ENCODE measurements at places on chromosomes 13 and 19.

- no peak for DNase-seq
Measured at GRCh38 chr13:95503662-95504061, 48.9 kb upstream of the CLDN10 start.

DNA sequence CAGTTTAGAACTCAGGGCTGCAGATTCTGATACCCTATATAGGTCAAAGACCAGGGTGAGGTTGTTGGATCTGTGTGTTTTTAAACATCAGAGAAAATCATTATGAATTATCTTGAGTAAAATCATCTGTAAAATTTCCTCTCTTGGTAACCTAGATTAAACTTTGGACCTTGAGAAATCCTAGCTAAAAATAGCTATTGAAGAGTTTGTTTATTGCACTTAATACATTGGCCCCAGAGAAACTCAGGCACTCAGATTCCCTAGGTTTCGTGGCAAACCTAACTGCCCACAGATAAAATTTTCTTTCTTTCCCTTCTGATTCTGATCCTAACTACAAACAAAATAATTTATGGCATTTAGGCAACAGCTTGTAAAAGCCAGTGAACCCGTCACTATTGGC is 102.3 kb downstream of the GPC6 start:
- DNase-seq: no peak

- no peak for DNase-seq
Measured at GRCh38 chr13:21530656-21531055, 71.6 kb upstream of the ZDHHC20 start.

DNA sequence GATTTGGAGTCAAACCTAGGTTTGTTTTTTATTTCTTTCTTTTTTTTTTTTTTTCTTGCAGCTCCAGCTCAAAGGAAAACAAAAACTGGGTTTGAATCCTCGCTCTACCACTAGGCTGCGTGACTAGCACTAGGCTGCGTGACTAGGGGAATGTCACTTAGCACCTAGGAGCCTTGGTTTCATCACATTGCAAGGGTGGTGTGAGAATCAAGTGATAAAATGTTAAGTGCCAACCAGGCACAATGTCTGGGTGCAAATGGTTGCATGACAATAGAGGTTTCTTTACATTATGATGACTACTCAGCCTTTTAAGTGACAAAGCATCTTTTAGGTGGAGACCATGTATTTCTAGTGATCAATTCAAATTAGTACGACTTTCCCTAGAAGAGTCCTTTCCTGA is 27.9 kb downstream of the RCBTB2 start:
- no peak for DNase-seq

GRCh38 chr13:39020853-39021462 is 16.9 kb downstream of the PROSER1 start:
- no peak for DNase-seq

DNA sequence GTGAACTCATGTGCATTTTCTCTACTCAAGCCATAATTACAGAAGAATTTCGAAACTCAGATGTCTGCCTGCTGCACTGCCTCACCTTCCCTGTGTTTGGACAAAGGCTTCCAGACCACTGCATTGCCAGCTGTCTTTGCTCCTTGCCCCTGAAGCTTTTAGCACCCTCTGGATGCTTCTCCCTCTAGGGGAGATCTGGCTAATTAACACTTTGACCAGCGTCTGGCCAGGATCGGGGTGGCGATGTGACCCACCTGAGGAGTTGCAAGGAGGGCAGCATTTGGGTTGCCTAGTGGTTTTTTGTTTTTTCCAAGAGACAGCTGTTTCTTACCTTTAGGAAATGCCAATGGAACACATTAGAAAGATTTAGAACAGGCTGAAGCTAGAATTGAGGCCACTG is 127.7 kb upstream of the ZNF536 start:
- no peak for DNase-seq

- DNase-seq: no peak
Measured at GRCh38 chr13:34897220-34897619, 44.9 kb upstream of the NBEA start.

DNA sequence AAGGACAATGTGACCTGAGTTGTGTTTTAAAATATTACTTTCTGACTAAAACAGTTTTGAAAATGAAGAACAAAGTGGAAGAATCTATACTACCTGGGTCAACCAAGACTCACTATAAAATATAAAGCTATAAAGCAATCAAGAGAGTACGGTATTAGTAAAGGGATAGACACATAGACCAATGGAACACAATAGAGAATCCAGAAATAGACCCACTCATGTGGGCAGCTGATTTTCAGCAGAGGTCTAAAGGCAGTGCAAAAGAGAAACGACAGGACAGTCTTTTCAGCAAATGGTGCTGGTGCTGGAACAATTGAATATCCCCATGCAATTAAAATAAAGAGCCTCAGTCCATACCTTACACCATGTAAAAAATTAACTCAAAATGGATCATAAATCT is 224.7 kb downstream of the RGCC start:
- DNase-seq: no peak

DNA sequence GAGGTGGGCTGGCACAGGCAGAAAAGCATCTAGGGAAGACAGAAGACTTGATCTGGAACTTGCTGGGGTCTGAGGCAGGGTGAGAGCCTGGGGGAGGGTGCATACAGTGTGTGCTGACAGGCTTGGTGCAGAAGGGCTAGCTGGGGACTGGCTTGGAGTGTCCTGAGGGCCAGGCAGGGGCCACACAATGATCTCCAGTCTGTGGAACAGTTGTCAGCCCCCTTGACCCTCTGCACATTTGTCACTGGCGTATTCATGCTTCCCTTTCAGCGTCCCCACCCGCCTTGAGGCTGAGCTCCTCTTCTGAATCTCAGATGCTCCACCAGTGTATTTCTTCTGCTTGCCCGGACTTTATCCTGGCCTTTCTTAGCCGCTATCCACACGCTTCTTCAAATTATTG is 2.8 kb upstream of the MICU2 start:
- no peak for DNase-seq

DNA sequence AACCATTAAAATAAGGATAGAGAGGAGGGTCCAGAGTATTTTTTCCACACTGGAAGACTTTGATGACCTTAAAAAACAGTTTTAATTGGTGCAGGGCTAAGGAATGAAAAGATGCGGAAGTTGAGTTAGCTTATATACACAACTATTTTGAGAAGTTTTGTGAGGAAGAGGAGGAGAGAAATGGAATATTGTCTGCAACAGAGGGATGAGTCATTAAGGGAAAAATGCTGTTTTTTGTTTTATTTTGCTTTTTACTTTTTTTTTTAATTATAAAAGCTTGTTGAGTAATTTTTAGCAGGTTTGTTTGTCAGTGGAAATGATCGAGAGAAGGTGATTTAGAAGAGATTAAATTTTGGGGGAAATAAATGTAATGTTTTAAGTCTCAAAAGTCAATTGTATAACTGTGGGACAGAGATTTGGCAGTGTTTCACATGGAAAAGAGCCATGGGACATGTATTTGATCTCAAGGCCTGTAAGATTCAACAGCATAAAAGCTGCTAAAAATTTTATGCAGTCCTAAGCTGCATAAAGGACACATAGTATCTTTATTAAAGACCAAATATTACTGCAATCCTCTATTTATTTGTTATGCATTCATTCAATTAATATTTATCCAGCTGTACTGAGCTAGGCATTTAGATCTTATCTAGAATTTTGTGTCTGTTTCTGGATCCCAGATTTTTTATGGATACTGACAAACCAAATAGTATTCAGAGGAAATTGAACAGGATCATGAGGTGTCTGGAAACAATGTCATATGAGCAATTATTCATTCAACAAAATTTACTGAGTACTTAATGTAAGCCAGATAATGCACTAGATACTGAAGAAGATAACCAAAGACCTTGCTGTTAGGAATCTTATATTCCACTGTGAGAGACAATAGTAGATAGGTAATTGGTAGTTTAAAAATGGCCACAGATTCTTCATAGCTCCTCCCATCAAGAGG is 72.7 kb downstream of the DNAJC15 start:
- DNase-seq: no peak

GRCh38 chr13:23950736-23951510 is 53.6 kb upstream of the C1QTNF9B start:
- DNase-seq: no peak

DNA sequence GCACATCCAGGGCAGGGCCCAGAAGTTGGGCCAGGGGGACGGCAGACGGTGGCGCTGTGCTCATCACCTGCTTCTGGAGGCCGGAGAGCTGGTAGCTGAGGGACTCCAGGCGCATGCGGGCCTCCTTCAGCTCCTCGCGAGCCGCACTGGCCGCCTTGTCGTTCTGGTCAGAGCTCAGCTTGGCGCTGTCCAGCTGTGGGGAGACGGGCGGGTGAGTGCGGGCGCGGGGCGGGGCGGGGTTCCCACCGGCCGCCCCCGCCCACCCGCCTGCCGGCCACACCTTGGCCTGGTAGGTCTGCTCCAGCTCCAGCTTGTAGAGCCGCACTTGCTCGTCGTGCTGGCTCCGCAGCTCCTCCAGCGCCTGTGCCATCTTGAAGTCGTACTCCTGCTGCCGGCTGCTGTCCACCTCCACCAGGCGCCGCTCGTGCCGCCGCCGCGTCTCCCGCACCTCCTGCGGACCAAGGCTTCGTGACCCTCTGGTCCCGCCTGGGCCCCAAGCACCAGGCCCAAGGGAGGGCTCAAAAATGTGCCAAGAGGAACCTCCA is 7.4 kb upstream of the TIMM13 start:
- DNase-seq: no peak

DNA sequence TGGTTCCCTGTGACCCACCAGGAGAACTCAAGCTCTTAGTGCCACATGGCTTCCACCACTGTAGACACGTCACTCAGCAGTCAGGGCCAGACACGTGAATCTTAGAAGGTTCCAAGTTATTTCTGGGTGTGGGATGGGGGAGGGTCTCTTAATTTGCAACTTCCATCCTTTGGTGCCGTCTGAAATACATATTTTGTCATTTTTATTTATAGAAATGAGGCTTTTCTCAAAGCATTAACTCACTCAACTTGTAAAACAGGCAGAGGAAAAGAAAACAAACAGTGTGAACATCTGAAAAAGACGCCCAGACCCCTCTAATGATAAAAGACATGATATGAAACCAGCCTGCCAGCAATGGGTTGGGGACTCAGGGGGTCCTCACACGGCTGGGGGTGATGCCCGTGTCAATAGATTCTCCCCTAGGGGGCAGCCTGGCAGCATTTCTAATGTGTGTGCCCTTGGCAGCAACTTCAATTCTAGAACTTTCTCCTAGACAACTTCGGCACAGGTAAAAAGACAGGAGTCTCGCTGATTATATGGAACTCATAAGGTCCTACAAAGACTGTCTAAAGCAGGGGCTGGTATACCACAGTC is 15.4 kb downstream of the PIP5K1C start:
- DNase-seq: no peak

- DNase-seq: no peak
Measured at GRCh38 chr13:51687947-51688714, 103.9 kb downstream of the WDFY2 start.

- peak; percentile 16 for DNase-seq
Measured at GRCh38 chr19:53365899-53366493, 491 bp downstream of the ZNF525 start.

DNA sequence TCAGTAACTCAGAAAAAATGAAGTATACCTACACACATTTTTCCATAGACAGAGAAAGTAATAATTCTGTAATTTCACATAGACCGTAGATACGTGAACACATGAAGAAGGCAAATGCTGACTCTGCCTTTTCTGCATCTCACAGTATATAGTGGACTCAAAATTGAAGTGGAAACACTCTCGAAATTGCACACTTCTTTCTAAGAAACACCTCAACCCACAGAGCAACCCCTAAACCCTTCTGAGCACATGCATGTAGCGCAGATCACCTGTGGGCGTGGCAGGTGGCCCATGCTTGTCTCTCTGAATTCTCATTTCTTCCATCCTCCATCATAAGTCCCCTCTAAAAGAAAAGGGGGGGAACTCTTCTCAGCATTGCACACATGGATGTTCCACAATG is 34.7 kb downstream of the COL4A1 start:
- DNase-seq: no peak

- DNase-seq: no peak
Measured at GRCh38 chr13:85601526-85601925, 197.7 kb downstream of the SLITRK6 start.

GRCh38 chr13:37526710-37527473 is 71.7 kb downstream of the POSTN start:
- no peak for DNase-seq

DNA sequence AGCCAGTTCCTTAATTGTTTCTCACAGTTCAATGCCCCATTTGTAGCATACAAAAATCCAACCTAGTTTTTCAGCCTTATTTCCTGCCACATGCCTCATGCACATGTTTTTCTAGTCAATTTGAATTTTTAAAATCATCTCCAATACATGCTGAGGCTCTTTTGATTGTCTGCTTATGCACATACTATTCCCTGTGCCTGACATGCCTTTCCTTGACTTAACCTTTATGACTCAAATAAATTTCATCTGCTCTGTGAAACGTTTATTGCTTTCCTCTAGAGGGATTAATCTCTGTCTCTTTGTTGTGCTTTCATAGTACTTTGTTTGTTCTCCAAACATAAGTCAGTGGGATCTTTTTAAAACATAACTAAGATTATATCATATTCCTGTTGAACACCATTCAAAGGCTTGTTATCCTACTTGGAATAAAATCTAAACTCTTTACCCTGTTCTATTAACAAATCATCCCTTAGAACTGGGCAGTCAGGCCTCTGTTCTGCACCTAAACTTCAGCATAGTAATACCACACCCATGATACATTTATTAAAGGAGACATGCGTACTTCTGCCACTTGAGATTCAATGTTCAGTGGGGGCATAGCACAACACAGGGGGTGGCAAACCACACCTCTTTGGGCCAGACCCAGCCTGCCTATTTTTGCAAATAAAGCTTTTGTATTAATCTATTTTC is 346.6 kb downstream of the FGF14 start:
- DNase-seq: no peak

- no peak for DNase-seq
Measured at GRCh38 chr13:93721483-93721882, 494.9 kb downstream of the GPC6 start.

GRCh38 chr13:96834626-96835025 is 159.7 kb downstream of the OXGR1 start:
- no peak for DNase-seq

All from T-helper 9 cell (primary cell).